Right renal pelvis (tissue), 4 donors: ENCODE measurements at places on chromosomes 13 and 19. TPM values are rescaled to one million over a fixed set of nuclear protein-coding genes. Genes with fewer than 3 reads are reported as not detected.

DNA sequence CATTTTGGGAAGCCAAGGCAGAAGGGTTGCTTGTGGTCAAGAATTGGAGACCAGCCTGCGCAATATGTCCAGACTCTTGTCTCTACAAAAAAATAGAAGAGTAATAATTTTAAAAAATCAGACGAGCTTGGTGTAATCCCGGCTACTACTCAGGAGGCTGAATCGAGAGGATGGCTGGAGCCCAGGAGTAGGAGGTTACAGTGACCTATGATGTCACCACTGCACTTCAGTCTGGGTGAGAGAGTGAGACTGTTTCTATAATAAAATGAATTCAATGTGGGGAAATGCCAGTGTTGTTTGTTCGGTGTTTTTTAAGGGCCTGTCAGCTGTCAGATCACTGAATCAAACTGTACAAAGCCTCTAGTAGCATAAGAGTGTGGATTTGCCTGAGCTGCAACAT, 1.2 kb upstream of the FBXL3 start:
- no peak for DNase-seq

- no peak for DNase-seq
Observed at GRCh38 chr19:49558591-49558990, 21.8 kb downstream of the NOSIP start.

- DNase-seq = no peak
Observed at GRCh38 chr19:309206-309565, 18.0 kb upstream of the PLPP2 start.

- DNase-seq = no peak
Observed at GRCh38 chr13:97267418-97268059, 45.4 kb downstream of the MBNL2 start.

DNA sequence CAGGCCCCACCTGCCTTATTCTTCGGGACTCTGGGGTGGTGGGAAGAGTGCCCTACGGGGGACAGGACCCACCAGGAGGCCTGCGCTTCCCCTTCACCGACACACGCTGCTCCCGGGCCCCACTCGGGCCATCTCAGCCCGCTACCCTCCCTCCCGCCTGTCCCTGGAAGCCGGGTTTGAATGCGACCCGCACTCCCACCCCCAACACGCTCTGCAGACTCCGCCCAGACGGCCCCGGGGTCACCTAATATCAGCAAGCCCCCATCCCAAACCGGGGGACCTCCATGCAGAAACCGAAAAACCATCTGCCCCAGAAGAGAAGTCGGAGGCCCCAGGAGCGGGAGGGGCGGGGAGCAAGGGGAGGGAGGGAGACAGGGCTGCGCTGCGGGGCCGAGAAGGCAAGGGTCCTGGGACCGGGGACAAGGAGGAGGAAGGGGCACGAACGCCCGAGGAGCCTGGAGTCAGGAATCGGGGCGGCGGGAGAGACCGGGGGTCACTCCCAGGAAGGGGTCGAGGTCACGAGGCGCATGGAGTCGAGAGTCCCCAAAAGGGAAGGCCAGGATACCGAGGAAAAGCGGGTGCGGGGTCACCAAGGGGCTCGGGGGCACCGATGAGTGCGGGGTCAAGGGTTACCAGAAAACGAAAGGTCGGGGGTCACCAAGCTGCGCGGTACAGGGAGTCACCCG, 766 bp downstream of the SBNO2 start:
- DNase-seq = no peak

DNA sequence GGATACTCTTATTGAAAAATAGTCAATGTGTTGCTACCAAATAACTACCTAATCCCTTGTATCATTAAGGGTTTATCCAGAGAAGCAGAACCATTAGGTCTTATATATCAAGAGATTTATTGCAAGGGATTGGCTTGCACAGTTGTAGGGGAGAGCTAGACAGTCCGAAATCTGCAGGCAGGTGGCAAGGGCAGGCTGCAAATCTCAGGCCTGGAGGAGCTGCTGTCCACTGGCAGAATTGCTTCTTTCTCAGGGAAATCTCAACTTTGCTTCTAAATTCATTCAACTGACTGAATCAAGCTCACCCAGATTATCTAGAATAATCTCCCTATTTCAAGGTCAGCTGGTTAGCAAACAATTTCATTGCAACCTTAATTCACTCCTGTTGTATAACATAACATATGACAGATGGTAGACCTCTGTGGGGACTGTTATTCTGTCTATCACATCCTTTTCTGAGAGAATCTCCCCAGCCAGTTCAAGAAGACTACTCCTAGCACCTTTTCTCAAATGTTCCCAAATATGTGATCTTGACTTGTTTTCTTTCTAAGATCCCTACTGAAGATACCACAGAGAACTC, 194.2 kb downstream of the NHLRC3 start:
- no peak for DNase-seq

GRCh38 chr13:88103824-88104223, 432.7 kb downstream of the SLITRK5 start:
- no peak for DNase-seq

GRCh38 chr19:18999016-18999758, 34.1 kb downstream of the SUGP2 start:
- DNase-seq = no peak

TYROBP gene
- 12.6 TPM for polyA plus RNA-seq

SELENOV gene
- 8.3 TPM for polyA plus RNA-seq

IZUMO2 gene
- 0.22 TPM for polyA plus RNA-seq

ZNF223 gene
- 13.5 TPM for polyA plus RNA-seq

KIR2DL1 gene
- not detected for polyA plus RNA-seq
